Posterior cingulate gyrus (tissue), 11 donors: ENCODE measurements at places on chromosomes 4 and X.
A peak's percentile ranks its signal among the peaks of the same experiment; 100 is the strongest.

DNA sequence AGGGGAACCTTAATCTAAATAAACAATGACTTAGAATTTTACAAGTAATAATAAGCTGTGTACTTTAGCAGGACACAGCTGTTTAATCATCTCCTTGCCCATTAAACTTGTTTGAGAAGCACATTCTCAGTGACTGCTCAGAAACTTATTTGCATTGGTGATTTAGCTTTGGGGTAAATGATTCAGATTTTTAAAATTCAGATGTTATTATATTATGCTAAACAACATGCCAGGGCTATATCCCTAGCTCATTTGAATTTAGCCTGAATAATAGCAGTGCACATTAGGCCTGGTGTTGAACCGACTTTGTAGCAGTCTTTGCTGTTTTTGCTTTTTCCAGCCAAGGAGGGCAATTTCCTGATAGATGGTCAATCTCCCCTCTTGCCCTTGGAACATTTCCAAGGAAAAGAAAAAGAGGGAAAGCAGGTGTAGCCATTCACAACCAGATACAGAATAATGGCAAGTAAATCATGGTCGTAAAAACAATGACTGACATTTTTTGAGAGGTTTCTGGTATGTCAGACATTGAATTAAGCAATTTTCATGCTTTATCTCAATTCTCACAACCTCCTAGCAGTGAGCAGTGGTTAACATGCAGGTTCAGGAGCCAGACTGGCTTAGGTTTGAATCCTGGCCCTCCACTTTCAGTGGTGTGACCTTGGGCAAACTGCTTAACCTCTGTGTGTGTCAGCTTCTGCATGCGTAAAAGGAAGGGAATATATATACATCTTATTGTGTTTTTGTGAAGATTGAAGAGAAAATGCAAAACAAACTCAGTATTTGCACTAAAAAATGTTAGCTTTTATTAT lies 16.8 kb downstream of the ARHGEF38 start:
- DNase-seq = no peak

GRCh38 chr4:86965019-86965976 lies 30.5 kb downstream of the AFF1 start:
- no peak for DNase-seq

DNA sequence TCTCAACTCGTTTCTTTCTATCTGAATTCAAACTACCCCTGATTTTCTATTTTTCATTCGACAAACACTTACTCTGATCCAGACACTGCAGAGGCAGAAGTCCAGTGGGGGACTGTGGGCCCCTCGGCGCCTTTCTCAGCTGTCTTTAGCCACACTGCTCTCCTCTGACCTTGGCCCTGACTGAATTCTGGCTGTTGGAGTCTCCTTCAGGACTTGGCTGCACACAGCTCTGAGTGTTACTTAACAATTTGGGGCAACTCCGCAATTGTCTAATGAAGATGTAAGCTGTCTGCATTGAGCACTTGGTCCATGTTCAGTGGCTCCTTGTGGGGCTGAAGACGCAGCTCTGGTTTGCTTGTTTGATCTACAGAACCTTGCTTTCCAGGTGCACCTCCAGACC lies 57.3 kb upstream of the ACSL1 start:
- DNase-seq = no peak

DNA sequence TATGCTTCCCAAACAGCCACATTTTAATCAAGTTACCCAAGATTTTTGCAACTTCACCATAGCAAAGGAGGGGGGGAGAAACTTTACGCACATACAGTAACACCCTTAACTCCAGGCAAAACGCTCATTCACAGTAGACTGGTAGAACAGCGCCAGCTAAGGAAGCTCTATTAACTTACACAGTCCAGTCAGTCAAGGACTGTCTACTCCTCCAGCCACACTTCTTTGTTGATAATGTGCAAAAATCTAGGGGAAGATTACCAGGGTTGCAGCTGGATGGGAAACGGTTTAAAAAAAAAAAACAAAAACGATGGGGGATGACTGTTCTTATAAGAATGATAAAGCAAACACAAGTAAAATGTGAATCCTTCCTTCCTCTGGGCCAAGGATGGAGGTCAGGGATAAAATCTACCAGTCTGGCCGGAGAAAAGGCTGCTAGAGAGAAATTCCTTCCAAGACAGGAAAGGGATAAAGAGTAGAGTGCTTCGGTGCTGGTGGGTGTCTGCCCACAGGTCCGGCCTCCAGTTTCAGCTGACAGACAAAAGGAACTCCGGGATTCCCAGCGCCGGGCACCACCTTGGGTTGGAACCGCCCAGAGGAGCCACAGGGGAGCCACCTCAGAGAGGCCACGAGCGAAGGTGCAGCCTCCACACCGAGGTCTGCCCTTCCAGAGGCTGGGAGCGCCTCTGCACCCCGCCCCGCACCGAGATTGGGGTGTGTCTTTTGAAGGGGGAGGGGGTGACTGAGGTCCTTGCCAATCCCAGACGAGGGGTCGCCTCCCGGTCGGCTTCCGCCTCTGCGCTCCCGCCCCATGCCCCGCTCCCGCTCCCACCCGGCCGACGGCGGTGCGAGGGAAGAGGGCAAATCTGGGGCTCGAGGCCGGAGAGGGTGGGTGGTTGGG lies 811 bp downstream of the ANKRD50 start:
- peak; percentile 84 for DNase-seq

DNA sequence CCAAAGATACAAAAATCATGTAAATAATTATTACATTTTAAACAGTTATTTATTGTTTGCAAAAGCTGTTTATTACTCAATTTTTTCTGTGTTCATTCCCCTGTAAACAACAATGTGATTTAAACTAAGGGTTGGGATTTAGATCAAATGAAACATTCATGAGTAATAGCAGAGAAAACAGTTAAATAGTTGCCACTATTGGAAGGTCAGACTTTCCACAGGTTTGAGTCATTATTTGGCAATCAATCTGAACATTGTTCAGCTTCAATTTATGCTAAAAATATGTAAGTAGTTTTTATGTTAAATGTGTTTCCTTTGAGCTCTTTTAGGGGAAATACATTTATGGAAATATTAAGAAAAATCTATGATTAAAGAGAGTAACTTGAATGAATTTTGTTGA lies 144.9 kb downstream of the STIM2 start:
- DNase-seq = no peak

- no peak for DNase-seq
Measured at GRCh38 chr4:186217733-186218293, 9.5 kb upstream of the KLKB1 start.

- DNase-seq = no peak
Measured at GRCh38 chr4:37664696-37665095, 21.5 kb downstream of the RELL1 start.

GRCh38 chrX:72045552-72046277 lies 86.0 kb downstream of the RTL5 start:
- no peak for DNase-seq

DNA sequence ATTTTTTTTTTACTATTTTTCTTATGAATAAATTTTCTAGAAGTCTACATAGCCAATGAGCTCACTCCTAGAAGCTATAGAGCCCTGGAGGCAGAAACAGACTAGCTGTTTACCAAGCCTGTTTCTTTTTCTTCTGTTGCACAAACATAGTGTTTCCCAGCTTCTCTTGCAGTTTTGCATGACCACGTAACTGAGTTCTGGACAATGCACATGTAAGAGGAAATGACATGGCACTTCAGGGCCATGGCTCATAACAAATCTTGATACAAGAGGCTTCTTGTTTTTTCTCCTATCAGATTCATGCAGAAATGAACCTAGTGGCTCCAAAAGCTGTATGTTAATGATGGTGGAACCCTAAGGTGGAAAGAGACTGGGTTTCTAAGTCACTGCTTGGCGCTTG lies 127.4 kb downstream of the ZNF330 start:
- no peak for DNase-seq

- DNase-seq = no peak
Measured at GRCh38 chr4:182839256-182839655, 77.9 kb downstream of the DCTD start.

DNA sequence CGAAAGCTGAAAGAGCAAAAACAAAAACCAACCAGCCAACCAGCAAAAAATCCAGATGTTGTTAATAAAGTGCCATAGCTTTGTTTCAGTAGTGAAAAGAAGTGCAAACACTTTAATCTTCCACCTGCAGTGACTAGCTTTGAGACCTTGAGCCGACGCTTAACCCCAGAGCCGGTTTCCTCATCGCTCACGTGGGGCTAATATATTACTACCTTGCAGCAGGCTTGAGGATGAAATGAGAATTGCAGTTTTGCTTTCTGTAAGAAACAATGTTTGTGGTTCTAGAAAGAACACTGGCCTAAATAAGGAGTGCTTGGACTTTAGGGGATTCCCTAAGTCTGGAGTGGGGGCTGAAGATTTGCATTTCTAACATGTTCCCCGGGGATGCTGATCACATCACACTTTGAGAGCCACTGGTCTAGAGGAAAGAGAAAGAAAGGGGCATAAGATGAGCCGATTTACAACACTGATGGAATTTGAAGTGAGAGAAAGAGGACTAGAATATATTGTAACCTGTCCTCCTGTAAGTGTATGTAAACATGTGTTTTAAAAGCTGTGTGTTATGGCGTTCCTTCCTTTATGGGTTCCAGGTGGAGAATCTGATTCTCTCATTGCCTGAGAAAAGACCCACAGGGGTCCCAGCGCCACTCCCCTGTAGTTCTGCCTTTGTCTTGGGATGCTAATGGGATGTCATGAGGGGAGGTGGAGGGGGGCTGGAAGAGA lies 1.4 kb downstream of the FGF2 start:
- no peak for DNase-seq
